EL (cell line): ENCODE measurements at places on chromosomes 13 and 19.

DNA sequence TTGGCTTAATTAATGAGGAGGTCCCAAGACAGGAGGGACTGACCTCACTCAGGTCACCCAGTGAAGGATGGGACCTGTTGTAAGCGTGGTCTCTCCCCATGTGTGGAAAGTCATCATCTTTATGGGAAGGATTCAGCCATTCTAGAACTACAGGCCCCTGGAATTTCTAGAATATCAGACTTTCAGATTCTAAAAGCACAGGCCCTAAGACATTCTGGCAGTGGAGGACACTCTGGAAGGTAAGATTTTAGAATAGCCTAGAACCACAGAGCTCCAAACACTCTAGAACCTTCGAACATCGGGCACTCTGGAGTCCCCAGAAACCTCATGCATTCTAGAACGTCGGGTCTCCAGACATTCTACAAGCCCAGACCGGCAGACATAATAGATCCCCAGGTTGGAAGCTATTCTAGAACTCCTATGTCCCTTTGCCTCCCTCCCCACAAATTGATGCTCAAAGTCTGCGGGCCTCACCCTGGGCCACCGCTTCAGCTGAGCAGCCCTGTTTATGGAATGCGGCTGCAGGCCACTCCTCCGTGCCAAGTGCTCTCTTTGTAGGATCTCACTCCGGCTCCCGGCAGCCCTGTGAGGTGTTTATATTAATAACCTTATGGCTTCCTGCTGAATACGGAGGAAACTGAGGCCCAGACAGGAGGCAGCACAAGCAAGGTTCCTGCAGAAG, 1.9 kb upstream of the KLK15 start:
- DNase-seq = peak; percentile 26

- no peak for DNase-seq
Observed at GRCh38 chr13:39035204-39035603, 2.7 kb downstream of the PROSER1 start.

- DNase-seq = no peak
Observed at GRCh38 chr13:25847145-25847544, 204.7 kb downstream of the SHISA2 start.

- DNase-seq = no peak
Observed at GRCh38 chr19:38486731-38487336, 53.3 kb downstream of the RYR1 start.

- no peak for DNase-seq
Observed at GRCh38 chr13:102354011-102354410, 47.8 kb downstream of the FGF14 start.

GRCh38 chr13:23656637-23657371, 86.6 kb downstream of the TNFRSF19 start:
- DNase-seq = peak; percentile 16

DNA sequence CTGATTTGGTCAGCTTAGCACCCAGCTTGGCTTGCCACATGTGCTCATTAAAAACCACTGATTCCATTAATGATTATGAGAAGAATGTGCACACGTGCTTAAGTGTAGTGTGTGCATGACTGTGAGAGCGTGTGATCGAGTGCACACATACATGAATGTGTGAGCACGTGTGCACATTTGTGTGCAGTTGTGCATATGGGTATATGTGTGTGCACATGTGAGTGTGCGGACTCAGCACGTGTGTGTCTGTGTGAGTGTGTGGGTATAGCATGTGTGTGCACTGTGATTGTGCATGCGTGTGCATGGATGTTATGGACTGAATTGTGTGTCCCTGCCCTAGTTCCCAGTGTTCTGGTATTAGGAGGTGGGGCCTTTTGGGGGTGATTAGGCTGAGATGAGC, 202.1 kb upstream of the ZNF536 start:
- no peak for DNase-seq

DNA sequence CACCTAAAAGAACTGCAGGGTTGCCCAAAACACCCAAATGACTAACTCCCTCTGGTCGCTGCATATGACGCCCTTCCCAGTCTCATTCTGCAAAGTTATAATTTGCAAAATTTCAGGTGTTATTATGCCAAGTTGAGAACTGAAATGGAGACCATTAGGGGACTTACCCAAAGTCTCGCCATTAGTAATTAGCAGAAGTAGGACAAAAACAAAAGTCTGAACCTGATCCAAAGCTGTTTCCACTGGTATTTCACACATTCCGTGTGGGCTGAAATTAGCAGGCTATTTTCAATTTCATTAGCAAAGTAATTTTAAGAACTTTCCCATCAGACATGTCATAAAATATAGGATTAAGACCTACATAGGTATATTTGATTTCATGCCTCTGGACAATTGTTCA, 6.8 kb downstream of the RUBCNL start:
- no peak for DNase-seq

DNA sequence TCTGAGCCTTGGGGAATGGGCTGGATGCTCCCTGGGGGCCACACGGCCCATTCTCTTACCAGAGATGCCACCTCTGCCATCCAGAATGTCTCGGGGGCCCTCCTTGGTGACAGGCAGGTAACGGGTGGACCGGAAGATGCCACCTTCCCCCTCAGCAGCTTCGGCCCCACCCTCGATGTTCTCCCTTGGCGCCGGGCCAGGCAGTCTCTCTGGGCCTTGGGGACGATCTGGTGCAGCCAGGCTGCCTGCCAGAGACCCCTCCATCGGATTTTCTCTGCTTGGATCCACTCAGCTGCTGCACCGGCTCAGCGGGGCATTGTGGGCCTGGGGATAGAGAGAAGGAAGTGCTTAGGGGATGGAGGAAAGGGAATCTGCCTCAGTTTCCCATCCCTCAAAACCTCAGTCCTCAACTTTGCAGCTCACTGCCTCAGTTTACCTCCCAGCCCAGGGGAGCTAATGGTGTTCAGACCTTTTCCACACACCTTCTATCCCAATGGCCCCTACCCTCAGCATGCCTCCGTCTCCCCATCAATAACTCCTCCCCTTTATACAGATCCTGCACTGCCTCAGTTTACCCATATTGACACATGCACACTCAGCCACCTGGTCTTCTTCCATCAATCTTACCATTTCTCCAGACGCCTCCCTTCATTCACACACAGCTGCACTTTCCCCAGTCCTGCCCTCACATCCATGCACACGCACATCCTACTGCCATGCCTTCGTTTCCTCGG, 1.5 kb downstream of the WIZ start:
- DNase-seq = no peak

DNA sequence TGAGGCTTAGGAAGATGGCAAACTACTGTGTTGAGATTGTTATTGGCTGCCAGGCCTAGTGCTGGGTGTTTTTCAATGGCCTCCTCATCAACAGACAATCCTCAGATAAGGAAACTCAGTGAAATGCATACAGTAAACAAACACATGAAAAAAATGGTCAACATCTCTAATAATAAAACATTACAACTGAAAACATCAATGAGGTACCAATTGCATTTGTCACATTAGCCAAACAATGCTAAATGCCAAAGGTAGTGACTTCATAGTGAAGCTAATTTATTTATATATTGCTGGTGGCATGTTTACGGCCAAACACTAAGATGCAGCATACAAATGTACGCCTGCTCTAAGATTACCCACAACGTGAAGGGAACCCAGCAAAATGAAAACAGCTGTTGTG, 224.0 kb upstream of the UBL3 start:
- no peak for DNase-seq

- no peak for DNase-seq
Observed at GRCh38 chr13:87769445-87769844, 98.3 kb downstream of the SLITRK5 start.

GRCh38 chr13:98279473-98280175, 102.6 kb upstream of the RNF113B start:
- DNase-seq = no peak

DNA sequence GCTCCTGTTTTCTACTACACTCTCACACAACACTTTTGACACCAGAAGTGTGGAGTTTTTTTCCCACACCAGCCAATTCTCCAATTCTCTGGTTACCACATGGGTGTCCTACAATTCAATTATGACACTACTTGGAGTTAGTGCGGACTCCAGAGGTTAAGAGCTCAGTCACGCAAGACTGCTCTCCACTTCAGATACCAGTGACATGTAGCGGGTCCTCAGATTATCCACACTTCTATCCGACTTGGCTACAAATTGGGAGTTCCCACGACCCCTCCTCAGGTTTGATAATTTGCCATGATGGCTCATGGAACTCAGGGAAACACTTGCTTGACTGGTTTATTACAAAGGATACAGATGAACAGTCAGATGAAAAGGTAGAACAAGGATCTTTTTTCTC, 32.9 kb downstream of the PAN3 start:
- DNase-seq = no peak

- DNase-seq = peak; percentile 51
Observed at GRCh38 chr13:36275190-36276002, 22.2 kb downstream of the CCDC169 start.

- no peak for DNase-seq
Observed at GRCh38 chr13:41452462-41452861, 4.9 kb upstream of the RGCC start.

DNA sequence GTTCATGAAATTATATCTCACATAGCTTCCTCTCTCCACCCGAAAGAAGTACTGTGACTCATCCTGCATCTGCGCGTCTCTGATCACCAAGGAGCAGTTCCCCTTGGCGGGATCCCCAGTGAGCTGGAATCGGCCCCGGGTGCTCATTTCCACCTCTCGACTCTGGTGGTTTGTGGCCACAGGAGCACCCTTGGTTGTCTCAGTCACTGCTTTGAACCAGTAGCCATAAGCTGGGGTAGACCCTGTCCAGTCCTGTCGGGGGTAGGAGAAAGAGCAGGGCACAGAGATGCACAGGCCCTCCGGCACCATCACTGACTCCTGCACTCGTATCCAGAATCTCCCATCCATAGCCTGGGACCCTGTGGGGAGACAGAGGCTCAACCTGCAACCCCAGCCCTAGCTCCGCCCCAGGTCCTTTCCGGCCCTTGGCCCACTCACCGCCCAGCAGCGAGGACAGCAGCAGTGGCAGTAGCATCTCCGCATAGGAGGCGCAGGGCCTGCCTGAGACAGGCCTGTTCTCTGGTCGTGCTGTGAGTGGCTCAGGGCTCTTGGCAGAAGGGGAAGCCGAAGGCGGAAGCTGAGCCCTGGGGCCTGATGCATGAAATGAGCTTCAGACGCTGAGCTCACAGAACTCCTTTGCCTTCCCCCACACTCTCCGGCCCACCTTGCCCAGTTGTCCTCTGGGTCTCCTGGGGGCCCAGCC, at the start of gene SIGLEC10:
TSS of gene SIGLEC10 (minus strand) at position 536 of the 703 bp plus-strand sequence. CDS start at position 475, 61 bp downstream.
- DNase-seq = peak; percentile 28

DNA sequence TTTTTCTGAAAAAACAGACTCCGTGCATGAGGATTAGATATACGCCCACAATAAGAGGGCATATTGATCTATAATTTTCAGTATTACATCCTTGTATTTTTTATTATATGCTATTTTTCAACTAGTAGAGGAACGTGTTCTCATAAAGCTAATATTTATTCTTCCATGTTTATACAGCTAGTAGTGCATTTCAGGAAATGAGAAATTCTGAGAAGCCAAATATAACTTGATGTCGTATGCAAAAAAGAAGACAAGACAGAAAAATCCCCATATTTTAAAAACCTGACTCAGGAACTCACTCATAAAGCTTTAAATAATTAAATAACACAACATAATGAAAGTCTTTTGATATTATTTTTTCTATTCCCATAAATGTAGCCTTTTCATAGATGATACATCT, 308.6 kb downstream of the ENOX1 start:
- no peak for DNase-seq

- no peak for DNase-seq
Observed at GRCh38 chr13:21006141-21007005, 55.0 kb downstream of the LATS2 start.

DNA sequence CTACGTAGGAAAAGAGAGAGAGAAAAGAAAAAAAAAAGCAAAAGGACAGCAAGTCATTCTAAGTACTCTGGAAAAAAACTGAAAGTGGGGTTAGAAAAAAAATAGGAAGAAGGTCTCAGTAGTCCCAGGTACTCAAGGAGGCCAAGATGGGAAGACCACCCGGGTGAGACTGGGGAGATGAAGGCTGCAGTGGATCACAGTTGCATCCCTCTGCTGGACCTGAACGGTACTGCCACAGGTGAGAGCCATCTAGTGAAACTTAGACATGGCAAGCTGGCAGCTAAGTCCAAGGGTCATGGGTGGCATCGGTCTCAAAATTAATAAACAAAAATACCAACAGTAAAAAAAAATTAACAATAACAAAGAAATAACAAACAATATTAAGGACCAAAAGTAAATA, 41.0 kb upstream of the ZNF91 start:
- DNase-seq = no peak

- DNase-seq = no peak
Observed at GRCh38 chr19:29539670-29540069, 13.9 kb downstream of the VSTM2B start.
